Occipital lobe (tissue), 3 donors: ENCODE measurements at places on chromosomes 5 and 9.

DNA sequence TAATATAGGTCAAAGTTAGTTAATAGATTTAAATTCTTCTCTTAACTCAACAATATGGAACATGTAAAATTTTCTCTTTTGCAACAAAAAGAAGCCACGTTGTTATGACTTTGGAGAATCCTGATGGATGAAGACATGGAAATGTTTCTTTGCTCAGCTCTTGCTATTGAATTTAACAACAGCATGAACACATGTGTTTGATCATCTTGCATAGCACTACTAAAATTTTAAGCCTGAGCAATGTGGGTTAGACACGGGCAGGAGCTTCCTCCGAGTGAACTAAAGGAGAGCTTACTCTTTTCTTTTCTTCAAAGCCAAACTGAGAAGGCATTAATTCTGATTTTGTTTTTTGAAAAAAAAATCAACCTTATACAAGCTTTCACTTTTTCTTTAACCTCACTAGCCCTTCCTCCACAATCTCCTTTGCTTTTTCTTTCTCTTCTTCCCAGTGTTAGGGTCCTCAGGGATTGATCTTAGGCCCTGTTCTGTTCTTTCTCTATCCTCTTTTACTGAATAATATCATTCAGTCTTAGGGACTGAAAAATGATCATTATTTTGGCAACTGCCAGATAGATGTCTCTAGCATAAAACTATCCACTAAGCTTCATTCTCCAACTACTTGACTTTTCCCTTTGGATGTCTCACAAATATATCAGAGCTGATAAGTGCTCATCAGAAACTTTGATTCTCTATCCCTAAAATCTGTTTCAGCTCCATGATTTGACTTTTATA is 36.9 kb downstream of the ADAMTS19 start:
- no peak for DNase-seq

- DNase-seq, result no peak
These were observed 107.0 kb upstream of the ISL1 start for GRCh38 chr5:51276250-51276649.

DNA sequence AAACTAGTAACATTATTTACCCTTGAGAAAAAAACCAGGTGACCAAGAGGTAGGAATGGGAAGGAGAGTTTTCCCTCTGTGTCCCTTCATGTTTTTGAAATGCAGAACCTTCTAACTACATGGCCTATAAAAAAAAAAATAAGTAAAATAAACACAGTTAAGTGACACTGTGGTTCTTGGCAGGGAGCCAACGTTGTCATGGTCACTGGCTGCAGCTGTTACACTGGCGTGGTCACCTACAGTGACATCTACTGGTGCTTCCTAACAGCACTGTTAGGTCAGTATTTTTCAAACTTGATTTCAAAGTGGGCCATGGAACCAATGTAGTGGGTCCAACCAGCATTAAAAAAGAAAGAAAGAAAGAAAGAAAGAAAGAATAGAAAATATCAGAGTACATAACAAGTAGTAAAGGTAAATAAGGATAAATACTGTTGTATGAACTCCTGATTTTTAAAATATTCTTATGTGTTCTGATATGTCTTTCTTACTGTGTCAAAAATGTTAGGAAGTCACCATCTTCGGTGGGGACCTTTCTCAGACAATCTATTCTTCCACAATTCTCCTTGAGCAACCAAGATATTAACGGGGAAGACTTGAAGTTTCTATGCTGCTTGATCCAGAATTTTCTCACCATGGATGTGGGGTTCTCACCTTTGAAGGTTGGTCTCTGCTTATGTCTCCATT is 59.1 kb upstream of the PJA2 start:
- peak; percentile 50 for DNase-seq

DNA sequence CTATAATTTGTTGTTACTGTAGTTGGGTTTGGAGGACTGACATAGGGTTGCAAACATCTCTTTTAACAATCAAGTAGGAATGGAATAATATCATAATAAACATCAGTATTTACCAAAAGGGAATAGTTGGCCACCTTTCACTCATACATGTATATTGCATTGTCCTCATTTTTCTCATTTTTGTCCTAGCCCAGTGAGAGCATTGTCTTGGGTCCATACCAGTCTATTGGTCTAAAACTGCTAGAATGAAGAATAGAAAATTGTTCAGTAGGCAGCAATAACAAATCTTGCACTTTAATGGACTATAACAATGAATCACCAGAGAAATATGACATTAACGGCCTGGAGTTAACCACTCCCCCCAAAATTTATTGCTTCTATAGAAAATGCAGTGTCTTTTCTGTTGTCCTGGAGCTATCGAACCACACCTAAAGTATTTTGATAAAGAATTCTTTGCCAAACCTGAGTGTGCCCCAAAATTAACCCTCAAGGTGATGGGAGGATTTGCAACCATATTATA is 80.9 kb upstream of the IL33 start:
- no peak for DNase-seq

DNA sequence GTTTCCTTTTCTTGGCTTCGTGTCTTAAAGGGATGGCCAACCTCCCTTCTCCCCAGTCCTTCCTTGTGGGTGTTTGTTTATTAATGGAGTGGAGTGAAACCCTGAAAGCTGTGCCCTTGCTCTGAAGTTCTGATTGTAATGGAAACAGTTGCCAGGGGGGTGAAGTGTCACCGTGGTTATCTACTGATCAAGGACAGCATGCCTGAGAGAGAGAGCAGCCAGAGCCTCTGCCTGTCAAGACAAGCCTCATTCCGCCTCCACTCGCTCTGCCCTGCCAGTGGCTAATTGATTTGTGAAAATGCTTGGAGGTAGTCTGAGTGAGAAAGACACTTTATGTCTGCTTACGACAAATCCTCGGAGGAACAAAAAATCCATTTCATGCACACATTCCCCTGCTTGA is 143.7 kb upstream of the SLC30A5 start:
- DNase-seq, result peak; percentile 35
